Natural killer cell treated with Interleukin-12 subunit alpha and Interleukin-12 subunit beta and Interleukin-15 and Interleukin-18, amount 100 ng/mL, for 72 hours (primary cell): ENCODE measurements at places on chromosomes 2 and 18.

- H3K27me3 ChIP-seq = no peaks in the 10 kb centered on the region
- peaks cover 9% of the 10 kb centered on the region for H3K36me3 ChIP-seq
- H3K4me3 ChIP-seq = peak overlapping the region; percentile 87
- peak overlapping the region; percentile 91 for H3K27ac ChIP-seq
- peaks cover 56% of the 10 kb centered on the region for H3K4me1 ChIP-seq
Measured at GRCh38 chr2:86037141-86037794, 68.4 kb downstream of the POLR1A start.

GRCh38 chr2:111201214-111201613 is 80.5 kb downstream of the BCL2L11 start:
- H3K4me3 ChIP-seq = no peak overlapping the region
- H3K27ac ChIP-seq = peak overlapping the region; percentile 19
- H3K36me3 ChIP-seq = no peaks in the 10 kb centered on the region
- peaks cover 12% of the 10 kb centered on the region for H3K27me3 ChIP-seq
- peaks cover 17% of the 10 kb centered on the region for H3K4me1 ChIP-seq

DNA sequence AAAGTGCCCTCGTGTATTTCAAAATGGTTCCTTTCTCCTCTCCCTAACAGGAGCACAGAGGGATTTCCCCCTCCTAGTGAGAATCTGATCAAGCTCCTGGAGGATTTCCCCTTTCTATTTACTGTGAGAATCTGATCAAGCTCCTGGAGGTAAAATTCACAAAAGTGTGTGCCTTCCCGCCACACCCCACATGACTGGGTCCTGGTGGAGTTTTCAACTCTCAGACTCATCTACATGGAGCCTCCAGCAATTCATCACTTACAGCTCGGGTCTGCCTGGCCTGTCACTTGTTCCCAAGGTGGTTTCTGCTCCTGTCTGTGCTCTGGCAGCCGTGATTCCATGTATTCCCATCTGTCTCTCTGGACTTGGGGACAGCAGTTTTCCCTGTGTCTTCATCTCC is 590.7 kb downstream of the FBXO15 start:
- no peak overlapping the region for H3K27ac ChIP-seq
- H3K36me3 ChIP-seq = no peaks in the 10 kb centered on the region

DNA sequence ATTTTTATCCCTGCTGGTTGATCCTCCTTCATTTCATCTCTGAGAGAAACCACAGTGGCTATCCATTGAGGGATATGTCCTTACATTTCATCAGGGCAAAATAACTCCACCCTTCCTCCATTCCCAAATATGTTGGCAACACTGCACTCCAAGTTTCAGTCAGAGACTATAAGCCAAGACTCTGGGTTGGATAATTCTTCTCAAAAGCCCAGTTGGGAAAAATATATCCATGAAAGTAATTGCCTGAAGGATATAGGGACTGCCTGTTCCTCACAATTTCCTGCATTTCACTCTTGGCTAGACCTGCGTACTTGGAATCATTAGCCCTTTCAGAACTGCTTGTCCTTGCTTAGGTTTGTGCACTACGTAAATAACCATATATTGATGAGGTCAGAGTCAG is 27.9 kb upstream of the EPB41L3 start:
- DNase-seq = no peak
- H3K27ac ChIP-seq = no peak overlapping the region
- peaks cover 3% of the 10 kb centered on the region for H3K4me1 ChIP-seq
- peaks cover 12% of the 10 kb centered on the region for H3K27me3 ChIP-seq

GRCh38 chr2:113148606-113149552 is 21.5 kb downstream of the IL1RN start:
- no peaks in the 10 kb centered on the region for H3K36me3 ChIP-seq
- no peak overlapping the region for H3K27ac ChIP-seq
- no peak overlapping the region for H3K4me3 ChIP-seq
- H3K27me3 ChIP-seq = no peaks in the 10 kb centered on the region
- no peak for DNase-seq
